ENCODE measurements at places on chromosomes 5 and 9.

DNA sequence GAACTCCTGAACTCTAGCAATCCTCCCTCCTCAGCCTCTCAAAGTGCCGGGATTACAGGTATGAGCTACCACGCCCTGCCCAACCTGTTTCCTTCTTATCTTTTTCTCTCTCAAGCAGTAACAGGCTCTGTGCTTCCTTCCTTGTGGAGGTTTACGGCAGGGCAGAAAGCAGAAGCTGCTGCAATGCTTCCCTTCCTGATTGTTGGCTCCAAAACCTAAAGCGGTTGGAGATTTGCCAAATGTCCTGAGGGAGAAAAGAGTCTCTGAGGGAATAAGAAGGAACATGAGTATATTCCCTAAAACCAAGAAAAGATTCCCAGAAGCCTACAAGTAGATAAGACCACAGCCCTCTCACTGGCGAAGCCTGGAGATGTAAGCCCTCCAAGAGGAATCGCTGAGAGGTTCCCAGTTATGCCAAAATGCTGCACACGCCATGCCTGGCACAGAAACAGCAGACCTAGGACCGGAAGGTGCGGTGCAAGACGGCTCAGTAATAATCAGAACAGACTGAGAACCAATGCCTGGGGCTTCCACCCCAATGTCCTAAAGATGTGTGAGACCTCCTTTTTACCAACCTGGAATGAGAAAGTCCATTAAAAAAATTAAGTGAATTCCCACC is 73.2 kb downstream of the APTX start:
- DNase-seq, result no peak

- DNase-seq, result peak; percentile 31
Observed at GRCh38 chr9:14768405-14769229, 46.1 kb upstream of the CER1 start.

DNA sequence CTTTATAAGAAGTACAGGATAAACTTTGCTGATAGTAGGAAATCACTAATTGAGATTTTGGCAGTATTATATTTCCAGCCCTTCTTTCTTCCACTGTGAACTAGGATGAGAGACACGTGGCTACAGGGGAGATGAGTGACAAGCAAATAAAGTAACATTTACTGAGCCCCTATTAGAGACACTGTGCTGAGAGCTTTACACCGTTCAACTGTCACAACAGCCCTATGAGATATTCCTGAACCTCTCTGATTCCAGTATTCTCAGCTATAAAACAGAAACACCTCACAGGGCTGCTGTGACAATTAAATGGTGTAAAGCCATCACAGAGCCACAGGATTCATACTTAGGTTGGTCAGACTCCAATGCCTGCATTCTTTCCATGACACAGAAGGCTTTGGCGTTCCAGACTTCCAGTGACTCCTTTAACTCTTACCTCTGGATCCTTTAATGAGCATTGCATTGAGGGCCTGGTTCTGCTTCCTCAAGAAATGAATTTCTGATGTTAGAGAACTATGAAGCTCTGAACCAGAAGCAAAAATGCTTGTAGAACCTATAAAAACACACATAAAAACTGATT is 169.0 kb downstream of the CDK5RAP2 start:
- DNase-seq, result no peak

DNA sequence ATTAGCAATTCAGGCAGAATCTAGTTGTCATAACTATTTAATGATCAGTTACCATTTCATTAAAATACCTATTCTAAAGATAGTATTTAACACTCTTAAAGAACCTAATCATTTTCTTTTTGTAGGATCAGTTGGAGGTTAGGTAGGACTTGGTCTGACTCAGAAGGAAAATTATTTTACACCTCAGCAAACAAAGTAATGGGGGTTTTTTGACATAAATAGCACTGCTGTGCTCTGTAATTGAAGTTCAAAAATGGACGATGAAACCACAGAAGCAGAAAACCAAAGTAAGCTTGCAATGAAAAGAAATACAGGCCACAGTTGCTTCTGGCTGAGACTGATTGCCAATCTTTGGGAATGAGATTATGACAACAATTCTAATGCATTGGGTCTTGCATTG is 187.0 kb upstream of the TRPM3 start:
- no peak for DNase-seq

GRCh38 chr5:96821260-96821916 is 13.6 kb upstream of the ERAP1 start:
- no peak for DNase-seq

GRCh38 chr5:55601204-55601618 is 66.4 kb upstream of the PLPP1 start:
- peak; percentile 90 for DNase-seq

DNA sequence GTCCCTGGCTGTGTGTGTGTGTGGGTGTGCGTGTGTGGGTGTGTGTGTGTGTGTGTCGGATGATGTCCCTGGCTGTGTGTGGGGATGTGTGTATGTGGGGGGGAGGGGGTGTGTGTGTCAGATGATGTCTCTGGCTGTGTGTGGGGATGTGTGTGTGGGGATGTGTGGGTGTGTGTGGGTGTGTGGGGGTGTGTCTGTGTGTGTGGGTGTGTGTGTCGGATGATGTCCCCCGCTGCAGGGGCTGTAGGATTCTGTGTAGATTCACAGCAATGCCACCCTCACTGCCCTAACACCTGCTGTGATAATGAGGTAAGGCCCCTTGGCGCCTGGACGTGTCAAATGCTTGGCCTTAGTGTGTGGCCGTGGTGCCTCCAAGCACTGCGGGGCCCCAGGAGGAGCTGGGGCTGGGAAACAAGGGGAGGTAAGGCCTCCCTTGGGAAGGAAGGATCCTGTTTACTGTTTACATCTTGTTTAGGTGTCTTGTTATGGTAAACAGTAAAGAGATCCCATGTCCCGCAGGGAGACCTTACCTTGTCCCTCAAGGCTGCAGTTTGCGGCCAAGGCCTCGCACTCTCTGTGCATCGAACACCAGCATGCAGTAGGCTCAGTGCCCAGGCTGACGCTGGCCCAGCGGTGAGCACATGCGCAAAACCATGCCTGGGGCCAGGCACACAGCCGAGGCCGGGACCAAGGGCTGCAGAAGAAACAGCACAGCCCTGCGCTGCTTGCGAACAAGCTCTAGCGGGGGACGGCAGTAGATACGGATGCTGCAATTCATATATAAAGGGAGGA is 24.1 kb downstream of the AHRR start:
- no peak for DNase-seq

DNA sequence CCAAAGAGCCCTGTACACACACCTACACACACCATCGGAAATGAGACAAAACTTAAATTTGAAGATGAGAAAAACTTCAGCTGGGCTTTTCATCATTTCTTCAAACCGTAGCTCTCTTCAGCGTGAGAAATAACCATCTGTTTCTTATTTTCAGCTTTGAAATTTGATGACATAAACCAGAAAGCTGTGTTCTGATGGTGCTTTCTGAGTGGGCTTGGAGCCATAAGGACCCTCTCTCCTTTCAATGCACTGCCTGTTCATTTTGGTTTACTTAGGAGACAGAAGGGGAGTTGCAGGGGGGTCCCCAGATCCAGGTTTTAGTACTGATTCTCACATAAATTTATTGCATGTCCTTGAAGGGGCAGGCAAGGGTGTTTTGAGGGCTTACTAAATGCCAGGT is 9.5 kb downstream of the FBXO10 start:
- DNase-seq, result no peak

DNA sequence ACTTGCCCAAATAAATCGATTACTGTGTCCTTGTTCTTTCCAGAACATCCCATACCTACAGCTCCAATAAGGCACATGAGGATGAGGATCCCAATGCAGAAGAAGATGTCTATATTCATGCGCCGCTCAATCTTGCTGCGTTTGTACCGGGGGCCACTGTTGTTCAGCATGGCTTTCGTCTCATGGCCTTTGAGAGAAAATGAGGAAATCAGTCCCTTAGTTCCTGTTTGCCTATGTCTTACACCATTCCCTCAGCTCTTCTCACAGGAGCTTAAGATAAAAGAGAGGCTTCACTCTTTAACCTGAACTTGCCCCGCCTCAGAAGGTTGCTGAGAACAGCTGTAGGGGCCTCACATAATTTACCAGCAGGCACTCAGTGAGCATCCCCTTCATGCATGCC is 211.6 kb downstream of the ATP10B start:
- no peak for DNase-seq

GRCh38 chr9:106733828-106734380 is 129.1 kb upstream of the ZNF462 start:
- no peak for DNase-seq

DNA sequence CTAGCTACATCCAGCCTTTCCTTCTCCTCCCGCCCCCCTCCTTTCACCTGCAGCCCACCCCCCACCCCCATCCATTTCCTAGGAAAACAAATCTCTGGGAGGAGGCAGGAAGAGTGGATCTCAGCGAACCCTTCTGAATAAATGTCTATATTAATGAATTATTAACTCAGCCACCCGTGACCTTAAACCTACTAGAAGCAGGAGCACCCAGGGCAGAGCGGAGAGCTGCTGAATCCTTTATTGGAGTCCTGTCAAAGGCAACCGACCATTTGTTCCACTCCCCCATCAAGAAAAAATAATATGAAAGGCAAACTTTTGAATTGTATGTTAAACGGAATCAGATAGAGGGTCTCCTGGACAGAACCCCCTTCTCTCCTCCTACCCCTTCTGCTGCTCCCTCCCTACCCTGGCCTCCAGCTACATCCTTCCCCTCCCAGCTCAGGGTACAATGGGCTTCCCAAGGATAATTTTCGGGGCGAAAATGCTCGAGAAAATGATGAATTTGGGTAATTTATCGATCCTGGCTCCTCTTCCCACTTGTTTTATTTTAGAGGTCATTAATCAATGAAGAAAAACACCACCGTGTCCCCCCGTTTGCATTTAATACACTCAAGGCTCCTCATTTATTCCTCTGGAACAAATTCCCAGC is 3.3 kb upstream of the PRDM6 start:
- DNase-seq, result no peak

DNA sequence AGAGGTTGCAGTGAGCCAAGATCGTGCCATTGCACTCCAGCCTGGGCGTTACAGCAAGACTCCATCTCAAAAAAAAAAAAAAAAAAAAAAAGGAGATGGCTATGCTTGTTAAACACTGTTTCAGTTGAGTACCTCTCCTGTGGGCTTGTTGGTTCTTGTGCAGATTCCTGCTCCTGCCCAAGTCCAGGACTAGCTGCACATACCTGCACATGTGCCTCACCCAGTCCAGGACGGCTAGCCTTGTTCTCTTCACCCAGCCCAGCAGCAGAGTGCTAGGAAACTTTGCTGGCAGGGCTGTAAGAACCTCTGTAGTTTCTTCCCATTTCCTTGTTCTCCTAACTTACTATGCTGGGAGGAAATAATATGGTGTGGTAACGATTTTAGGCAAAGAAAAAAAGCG is 234.1 kb upstream of the DMRT1 start:
- no peak for DNase-seq

- DNase-seq, result no peak
Observed at GRCh38 chr5:148991566-148991965, 71.3 kb downstream of the SH3TC2 start.

GRCh38 chr5:17223367-17224185 is 6.1 kb downstream of the BASP1 start:
- no peak for DNase-seq

GRCh38 chr5:143379606-143380005 is 23.9 kb downstream of the NR3C1 start:
- no peak for DNase-seq

- no peak for DNase-seq
Observed at GRCh38 chr5:179348843-179349242, 3.6 kb upstream of the ADAMTS2 start.

- no peak for DNase-seq
Observed at GRCh38 chr5:74408150-74409043, 232.1 kb downstream of the ENC1 start.

DNA sequence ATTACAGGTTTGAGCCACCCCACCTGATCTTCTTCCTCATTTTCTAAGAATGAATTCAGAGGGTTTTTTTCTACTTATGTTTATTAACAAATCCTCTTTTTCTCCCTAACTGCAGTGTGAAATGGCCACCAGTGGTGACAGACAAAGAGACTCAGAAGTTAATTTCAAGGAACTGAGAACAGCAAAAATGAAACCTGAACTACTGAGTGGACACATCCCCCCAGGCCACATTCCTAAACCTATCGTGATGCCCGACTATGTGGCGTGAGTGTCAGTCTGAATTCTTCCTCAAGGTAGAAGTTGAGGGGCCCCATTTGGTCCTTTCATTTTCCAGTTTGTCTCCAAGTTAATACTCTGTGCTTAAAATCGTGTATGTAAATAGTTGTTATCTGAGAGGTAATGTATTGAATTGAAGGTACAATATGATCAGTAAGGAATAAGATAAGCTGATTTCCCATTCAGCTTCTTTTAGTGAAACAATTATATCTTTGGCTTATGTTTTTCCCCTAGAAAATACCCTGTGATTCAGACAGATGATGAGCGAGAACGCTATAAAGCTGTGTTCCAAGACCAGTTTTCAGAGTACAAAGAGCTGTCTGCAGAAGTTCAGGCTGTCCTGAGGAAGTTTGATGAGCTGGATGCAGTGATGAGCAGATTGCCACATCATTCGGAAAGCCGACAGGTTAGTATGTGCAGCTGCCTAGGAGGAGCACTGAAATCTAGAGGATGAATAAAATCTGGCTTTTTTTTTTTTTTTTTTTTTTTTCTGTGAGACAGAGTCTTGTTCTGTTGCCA is 17.7 kb downstream of the MARVELD2 start:
- DNase-seq, result no peak

GRCh38 chr5:175254155-175254554 is 189.8 kb downstream of the DRD1 start:
- DNase-seq, result no peak

- peak; percentile 48 for DNase-seq
Observed at GRCh38 chr9:14400658-14400995, 86.7 kb upstream of the NFIB start.

DNA sequence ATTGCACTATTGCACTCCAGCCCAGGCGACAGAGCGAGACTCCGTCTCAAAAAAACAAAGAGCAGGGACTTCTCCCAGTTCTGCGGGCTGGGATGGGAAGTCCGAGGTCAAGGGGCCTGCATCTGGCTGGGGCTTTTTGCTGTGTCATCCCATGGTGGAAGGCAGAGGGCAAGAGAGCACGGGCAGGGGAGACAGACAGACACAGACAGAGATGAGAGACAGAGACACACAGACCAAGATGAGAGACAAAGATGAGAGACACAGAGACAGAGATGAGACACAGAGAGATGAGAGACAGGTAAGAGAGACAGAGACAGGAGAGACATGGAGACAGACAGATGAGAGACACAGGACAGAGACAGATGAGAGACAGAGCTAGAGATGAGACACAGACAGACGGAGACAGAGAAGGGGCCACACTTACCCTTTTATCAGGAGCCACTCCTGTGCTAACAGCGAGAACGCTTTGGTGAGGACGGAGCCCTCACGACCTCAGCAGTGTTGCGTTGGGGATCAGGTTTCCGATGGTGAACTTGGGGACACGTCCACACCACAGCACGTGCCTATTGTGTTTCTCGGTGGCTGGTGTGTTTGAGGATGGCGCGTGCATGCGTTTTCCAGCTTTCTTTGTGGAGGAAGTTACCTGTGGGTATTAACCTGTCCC is 8.9 kb upstream of the TOR4A start:
- no peak for DNase-seq

- no peak for DNase-seq
Observed at GRCh38 chr5:112794410-112794809, 56.7 kb downstream of the APC start.

GRCh38 chr9:98018347-98018746 is 35.2 kb downstream of the ANP32B start:
- no peak for DNase-seq

Measured in uterus (tissue), 4 donors.